NCI-H187 (cell line): ENCODE measurements at places on chromosomes 7 and 10.
A peak's percentile ranks its signal among the peaks of the same experiment; 100 is the strongest.

GRCh38 chr10:124403548-124403947 lies 15.2 kb downstream of the OAT start:
- DNase-seq, result no peak

DNA sequence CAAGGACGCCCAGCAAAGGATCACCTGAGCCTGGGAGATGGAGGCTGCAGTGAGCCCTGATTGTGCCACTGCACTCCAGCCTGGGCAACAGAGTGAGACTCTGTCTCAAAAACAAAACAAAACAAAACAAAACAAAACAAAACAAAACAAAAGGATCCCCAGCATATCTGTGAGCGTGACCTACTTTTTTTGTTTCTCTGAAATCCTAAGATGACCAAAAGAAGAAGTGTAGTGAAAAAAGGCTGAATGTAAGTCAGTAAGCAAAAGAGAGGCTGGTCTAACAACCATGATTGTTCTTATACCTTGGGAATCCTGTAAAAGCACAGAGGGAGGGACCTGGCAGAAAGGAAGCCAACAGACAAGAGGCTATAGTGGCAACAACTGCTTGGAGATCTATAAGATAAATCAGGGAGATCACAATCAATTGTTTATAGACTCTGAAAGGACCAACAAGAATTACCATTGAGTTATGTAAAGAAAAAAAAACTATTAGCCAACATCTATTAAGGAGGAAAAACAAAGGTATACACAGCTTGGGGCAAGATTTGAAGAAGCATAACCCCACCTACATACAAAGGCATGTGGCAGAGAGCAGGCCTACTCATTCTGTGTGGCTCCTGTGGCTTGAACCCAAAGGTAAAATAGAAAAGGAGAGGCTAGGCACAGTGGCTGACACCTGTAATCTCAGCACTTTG lies 255.2 kb upstream of the KLF14 start:
- DNase-seq, result no peak

DNA sequence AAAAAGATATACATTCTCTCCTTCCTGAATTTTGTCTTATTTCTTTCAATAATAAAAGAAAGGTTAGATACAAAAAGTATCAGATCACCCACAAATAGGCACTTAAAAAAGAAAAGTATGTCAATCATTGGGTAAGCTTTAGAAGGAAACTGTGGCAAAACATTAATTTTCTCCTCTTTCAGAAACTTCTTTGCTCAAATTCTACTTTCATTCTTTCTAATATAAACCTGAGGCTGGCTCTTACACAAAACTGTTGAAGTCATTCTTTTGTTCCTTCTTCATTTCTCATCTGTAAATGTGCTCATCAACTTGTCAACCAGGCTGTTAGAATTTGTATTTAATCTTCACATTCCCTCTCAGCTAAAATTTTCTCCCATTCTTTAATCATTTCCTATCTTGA lies 124.6 kb downstream of the LRRN3 start:
- no peak for DNase-seq

DNA sequence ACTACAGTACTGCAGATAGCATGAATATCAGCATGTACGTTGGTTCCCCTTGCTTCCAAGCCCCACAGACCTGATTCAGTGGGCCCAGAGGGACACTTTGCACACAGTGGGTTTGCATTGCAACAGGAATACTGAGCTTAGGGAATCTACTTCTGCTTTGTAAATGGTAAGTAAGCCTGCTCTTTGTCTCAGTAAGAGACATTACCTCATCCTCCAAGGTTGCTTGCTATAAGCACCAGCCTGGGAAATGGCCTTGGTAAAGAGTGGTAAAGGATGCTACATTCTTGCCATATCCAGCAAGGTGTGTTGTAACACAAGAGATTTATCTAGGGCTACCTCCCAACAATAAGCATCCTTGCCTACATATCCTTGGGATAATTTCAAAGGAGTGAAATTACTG lies 730.5 kb downstream of the INHBA start:
- no peak for DNase-seq

- no peak for DNase-seq
Measured at GRCh38 chr7:148699782-148700629, 1.3 kb downstream of the CUL1 start.

DNA sequence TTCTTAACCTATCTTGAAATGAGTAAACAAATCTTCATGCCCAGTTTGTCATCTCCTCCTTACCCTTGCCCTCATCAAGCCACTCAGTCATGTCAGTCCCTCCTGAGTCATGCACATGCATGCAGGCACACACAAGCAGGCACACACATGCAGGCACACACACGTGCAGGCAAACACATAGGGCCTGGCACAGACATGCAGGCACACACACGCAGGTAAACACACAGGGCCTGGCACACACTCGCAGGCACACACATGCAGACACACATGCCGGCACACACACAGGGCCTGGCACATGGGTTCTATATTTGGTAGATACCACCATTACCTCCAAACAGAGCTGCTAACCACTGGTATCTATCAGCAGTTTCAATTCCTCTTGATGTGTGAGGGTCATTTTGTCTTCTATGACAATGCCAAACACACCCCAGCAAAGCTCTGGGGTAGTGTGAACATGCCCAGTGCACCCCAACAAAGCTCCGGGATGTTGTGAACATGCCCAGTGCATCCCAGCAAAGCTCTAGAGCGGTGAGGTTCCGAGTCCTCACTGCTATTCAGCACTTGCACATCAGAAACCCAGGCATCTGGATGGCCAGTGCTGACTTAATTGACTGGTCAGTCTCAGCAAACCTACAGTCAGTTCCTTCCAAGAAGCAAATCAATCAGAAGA lies 563.8 kb downstream of the PTPRN2 start:
- DNase-seq, result no peak

DNA sequence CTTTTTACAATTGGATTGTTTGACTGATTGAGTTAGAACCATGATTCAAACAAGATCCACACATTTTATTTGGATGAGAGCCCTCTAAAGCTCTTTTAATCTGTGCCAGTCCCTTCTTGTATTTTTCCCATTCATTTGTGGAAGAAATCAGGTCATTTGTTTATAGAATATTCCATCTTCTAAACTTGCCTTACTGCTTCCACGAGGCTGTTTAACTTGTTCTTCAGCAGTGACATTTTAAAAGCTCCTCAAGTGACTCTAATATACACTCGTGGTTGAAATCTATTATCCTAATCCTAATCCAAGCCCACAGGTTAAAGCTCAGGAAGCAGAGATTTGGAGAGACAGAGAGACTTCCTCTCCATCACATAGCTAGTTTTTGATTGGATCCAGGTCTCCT lies 155.4 kb upstream of the SVIL start:
- no peak for DNase-seq

DNA sequence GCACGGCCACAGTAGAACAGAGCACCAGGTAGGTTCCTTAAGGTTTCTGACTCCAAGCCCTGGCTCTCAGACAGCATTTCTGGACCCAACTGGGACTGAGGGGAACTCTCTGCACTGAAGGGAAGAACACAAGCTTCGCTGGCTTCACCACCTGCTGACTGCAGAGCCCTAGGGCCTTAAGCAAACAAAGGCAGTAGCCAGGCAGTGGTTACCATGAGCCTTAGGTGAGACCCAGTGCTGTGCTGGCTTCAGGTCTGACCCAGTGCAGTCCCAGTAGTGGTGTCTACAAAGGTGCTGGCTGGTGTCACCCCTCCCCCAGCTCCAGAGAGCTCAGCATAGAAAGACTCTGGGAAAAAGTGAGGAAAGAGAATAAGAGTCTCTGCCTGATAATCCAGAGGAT lies 59.5 kb downstream of the SIRT1 start:
- no peak for DNase-seq

DNA sequence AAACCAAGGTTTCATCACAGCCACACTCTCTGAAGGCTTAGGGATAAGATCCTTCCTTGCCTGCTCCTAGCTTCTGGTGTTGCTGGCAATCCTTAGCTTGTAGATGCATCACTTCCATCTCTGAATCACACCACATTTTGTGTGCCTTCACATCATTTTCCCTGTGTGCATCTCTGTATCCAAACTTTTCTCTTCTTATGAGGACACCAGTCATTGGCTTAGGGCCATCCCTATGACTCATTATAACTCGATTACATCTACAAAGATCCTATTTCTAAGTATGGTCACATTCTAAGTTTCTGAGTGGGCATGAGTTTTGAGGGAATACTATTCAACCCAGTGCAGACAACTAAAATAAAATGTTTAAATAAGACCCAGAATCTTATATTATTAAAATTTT lies 121.7 kb downstream of the C7orf25 start:
- no peak for DNase-seq

- DNase-seq, result no peak
Measured at GRCh38 chr10:75288140-75288711, 52.5 kb upstream of the COMTD1 start.

- no peak for DNase-seq
Measured at GRCh38 chr10:4266416-4267085, 481.5 kb upstream of the KLF6 start.

GRCh38 chr10:5206799-5207198 lies 10.2 kb downstream of the AKR1C4 start:
- DNase-seq, result no peak

- no peak for DNase-seq
Measured at GRCh38 chr10:11746883-11747539, 4.8 kb downstream of the ECHDC3 start.

GRCh38 chr7:34430456-34430855 lies 227.6 kb upstream of the NPSR1 start:
- DNase-seq, result no peak

DNA sequence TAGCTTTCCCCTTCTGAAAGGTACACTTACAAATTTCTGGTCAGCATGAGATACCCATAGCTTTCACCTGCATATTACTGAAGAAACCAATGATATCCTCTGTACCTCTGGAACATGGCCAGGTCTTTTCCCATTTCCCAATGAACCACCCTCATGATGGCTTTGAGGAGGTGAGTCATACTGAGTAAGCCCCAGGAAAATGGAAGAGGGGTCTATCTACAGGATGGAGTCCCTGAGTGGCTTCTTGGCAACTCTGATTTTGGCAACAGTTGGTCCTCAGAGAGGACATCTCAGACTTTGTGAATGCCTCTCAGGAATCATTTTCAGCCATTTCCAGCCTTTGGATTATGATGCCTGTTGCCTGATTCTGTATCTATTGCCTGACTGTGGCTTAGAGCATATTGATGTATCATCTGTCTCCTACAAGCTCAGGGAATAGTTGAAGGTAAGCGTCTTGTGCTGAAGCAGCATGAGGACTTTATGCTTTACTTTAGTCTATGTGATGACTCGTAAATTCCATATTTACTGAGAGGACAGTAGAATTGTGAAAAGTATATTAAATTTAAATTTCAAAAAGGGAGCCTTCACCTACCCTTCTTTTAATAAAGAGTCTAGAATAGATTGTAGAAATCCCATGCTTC lies 84.7 kb upstream of the DKK1 start:
- DNase-seq, result no peak

GRCh38 chr7:27771111-27771510 lies 31.1 kb downstream of the TAX1BP1 start:
- no peak for DNase-seq

GRCh38 chr10:29671228-29671780 lies 36.5 kb upstream of the SVIL start:
- no peak for DNase-seq

GRCh38 chr10:13847201-13847631 lies 260.5 kb downstream of the PRPF18 start:
- DNase-seq, result no peak

- no peak for DNase-seq
Measured at GRCh38 chr10:51950371-51950995, 251.1 kb upstream of the CSTF2T start.

DNA sequence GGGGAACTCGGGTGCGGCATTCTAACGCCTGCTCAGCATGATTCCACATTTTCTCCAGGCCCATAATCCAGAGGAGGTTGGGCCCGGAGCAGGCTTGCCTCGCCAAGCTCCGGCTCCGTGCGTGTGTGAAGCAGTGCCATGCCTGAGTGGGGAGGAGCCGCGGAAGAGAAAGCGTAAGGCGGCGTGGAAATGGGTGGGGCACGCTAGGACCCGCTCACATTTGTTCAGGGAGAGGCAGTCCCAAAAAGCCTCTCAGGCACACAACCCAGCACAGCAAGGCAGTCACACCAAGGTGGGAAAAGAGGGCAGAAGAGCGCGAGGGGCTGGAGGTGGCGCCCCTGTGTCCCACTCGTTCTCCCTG lies 695 bp upstream of the VDAC2 start:
- DNase-seq, result no peak

- no peak for DNase-seq
Measured at GRCh38 chr10:59366290-59366689, 3.9 kb upstream of the FAM13C start.

GRCh38 chr7:105672801-105673200 lies 91.5 kb upstream of the EFCAB10 start:
- peak; percentile 47 for DNase-seq

- DNase-seq, result no peak
Measured at GRCh38 chr10:70599319-70599718, 3.2 kb downstream of the PRF1 start.

DNA sequence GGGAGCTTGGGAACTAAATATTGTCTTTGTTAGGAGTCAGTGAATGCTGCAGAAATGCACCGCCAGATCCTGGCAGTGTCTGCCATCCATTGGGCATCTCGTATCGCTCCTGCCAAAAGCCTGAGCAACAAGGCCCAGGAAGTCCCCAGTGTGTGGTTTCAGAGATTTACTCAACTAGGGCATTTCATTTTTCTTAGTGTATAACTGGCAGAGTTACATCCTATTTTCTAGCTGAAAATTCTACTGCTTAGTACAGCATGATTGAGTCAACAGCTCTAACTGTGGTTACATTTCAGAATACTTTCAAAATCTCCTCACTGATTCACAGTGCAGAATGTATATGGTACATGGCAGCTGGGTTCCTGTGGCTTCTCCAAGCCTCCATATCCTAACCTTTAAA lies 95.8 kb upstream of the CREB5 start:
- no peak for DNase-seq

GRCh38 chr7:65001291-65001814 lies 5.1 kb downstream of the ERV3-1 start:
- no peak for DNase-seq

- no peak for DNase-seq
Measured at GRCh38 chr7:4069268-4070095, 612.6 kb upstream of the FOXK1 start.

- DNase-seq, result no peak
Measured at GRCh38 chr10:100826983-100827818, 81.8 kb downstream of the PAX2 start.

- no peak for DNase-seq
Measured at GRCh38 chr10:117224881-117225280, 16.0 kb upstream of the SLC18A2 start.
